ENCODE measurements at places on chromosomes 11 and 22. TPM values are rescaled to one million over a fixed set of nuclear protein-coding genes. Genes with fewer than 3 reads are reported as not detected.

KCNJ1 gene
- not detected for total RNA-seq

MUC5AC gene
- total RNA-seq, result not detected

P4HA3 gene
- total RNA-seq, result 35.9 TPM

KRTAP5-10 gene
- total RNA-seq, result not detected

ALX4 gene
- under 0.01 TPM for total RNA-seq

SAA4 gene
- total RNA-seq, result not detected

SULT4A1 gene
- total RNA-seq, result 0.09 TPM

GSTT2 gene
- 0.14 TPM for total RNA-seq

MMP27 gene
- not detected for total RNA-seq

C11orf65 gene
- 0.83 TPM for total RNA-seq

HEPN1 gene
- total RNA-seq, result not detected

LRRN4CL gene
- 11.7 TPM for total RNA-seq

SFI1 gene
- 6.7 TPM for total RNA-seq

SPDYC gene
- not detected for total RNA-seq

ALDH3B2 gene
- not detected for total RNA-seq

CPSF7 gene
- total RNA-seq, result 8.1 TPM

PHF5A gene
- total RNA-seq, result 60.6 TPM

SCO2 gene
- total RNA-seq, result 1.6 TPM

SCT gene
- not detected for total RNA-seq

DGCR2 gene
- 44.9 TPM for total RNA-seq

C1QTNF6 gene
- 5.8 TPM for total RNA-seq

TUBA8 gene
- 0.43 TPM for total RNA-seq

OR51I1 gene
- total RNA-seq, result 0.28 TPM

MS4A3 gene
- not detected for total RNA-seq

Measured in smooth muscle cell of bladder (primary cell).